ENCODE measurements at places on chromosomes 1 and 21. TPM values are rescaled to one million over a fixed set of nuclear protein-coding genes. Genes with fewer than 3 reads are reported as not detected.

DNA sequence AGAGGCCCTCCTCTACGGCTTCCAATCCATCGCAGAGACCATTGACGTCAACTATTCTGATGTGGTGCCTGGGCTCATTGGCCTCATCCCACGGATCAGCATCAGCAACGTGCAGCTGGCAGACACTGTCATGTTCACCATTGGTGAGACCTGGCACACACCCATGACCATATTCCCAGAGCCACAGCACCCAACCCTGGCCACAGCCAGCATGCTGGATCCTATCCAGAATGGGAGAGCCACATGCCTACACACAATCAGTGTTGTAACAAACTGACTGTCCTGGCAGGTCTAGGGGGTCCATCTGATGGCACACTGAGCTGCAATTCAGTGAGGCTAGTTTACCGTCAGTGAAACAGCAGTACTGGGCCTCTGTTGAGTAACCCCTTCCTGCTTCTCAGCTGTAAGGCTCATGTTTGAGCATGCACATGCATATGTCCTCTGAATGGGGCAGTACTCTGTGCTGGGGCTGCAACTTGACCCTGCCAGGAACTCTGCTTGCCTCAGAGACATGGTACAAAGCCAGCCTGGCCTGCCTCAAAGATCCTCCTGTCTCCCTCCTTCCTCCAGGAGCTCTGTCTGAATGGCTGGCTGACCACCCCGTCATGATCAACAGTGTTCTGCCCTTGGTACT lies 10.8 kb downstream of the IPO13 start:
- no peaks in the 10 kb centered on the region for H3K27me3 ChIP-seq
- H3K36me3 ChIP-seq = peaks cover 63% of the 10 kb centered on the region
- no peaks in the 10 kb centered on the region for H3K4me1 ChIP-seq
- no peak for DNase-seq
- H3K27ac ChIP-seq = no peak overlapping the region
- H3K4me3 ChIP-seq = no peak overlapping the region

DNA sequence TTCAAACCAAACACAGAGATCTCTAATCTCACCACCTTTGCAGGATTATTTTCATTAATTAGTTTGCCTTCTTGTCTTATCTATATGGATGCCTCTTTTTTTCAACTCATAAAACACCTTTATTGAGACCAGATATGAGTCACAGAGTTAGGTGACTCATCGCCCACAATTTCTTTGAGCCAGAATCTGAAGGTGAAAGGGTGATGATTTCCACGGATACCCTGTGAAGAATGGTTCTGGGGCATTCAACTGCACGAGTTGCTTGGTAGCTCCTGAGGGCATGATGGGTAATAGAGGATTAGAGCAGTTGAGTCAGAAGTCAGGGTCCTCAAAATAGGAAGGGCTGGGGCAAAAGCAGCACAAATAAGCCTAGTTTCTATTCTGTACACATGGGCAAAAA lies 128.2 kb downstream of the TBX19 start:
- no peak overlapping the region for H3K27ac ChIP-seq
- H3K36me3 ChIP-seq = no peaks in the 10 kb centered on the region
- H3K4me1 ChIP-seq = no peaks in the 10 kb centered on the region
- no peak overlapping the region for H3K4me3 ChIP-seq

GRCh38 chr21:27164208-27165177 lies 197.6 kb upstream of the ADAMTS5 start:
- no peaks in the 10 kb centered on the region for H3K36me3 ChIP-seq
- no peak for DNase-seq
- H3K4me1 ChIP-seq = no peaks in the 10 kb centered on the region
- H3K27ac ChIP-seq = no peak overlapping the region
- no peaks in the 10 kb centered on the region for H3K27me3 ChIP-seq

DNA sequence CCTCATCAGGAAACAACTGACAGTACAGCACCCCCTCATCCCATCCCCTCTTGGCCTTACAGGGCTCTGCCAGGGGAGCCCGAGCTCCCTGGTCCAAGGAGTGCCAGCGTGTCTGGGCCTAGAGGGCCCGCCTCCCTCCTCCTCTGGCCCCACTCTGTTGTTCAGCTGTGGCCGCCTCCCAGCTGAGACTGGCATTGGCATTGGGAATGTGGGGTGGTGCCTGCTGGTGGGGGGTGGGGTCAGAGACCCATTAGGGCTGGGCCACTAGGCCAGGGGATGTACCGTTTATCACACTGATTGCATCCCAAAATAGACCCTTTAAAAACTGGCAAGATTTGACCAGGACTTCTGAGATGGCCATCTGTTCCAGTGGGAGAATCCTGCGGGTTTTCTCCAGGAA lies 1.4 kb downstream of the LDLRAP1 start:
- no peaks in the 10 kb centered on the region for H3K27me3 ChIP-seq
- H3K4me1 ChIP-seq = peaks cover 20% of the 10 kb centered on the region
- no peaks in the 10 kb centered on the region for H3K36me3 ChIP-seq
- H3K27ac ChIP-seq = peak overlapping the region; percentile 90
- DNase-seq = no peak
- H3K4me3 ChIP-seq = peak overlapping the region; percentile 97

GRCh38 chr1:3247521-3248121 lies 178.6 kb downstream of the PRDM16 start:
- H3K27me3 ChIP-seq = no peaks in the 10 kb centered on the region
- H3K4me1 ChIP-seq = no peaks in the 10 kb centered on the region
- no peak overlapping the region for H3K27ac ChIP-seq
- DNase-seq = no peak

GRCh38 chr1:63772876-63773275 lies 941 bp upstream of the ROR1 start:
- no peaks in the 10 kb centered on the region for H3K4me1 ChIP-seq
- H3K36me3 ChIP-seq = no peaks in the 10 kb centered on the region
- H3K4me3 ChIP-seq = no peak overlapping the region
- DNase-seq = no peak
- no peak overlapping the region for H3K27ac ChIP-seq

- no peaks in the 10 kb centered on the region for H3K27me3 ChIP-seq
- H3K4me3 ChIP-seq = peak overlapping the region; percentile 78
- no peak overlapping the region for H3K27ac ChIP-seq
- peaks cover 6% of the 10 kb centered on the region for H3K4me1 ChIP-seq
Observed at GRCh38 chr1:32900371-32900955, 726 bp downstream of the TMEM54 start.

SMCP gene
- total RNA-seq = not detected

MSH4 gene
- not detected for total RNA-seq

Data from ascending aorta (tissue), 2 donors.